ENCODE measurements at places on chromosomes 1 and 21.

DNA sequence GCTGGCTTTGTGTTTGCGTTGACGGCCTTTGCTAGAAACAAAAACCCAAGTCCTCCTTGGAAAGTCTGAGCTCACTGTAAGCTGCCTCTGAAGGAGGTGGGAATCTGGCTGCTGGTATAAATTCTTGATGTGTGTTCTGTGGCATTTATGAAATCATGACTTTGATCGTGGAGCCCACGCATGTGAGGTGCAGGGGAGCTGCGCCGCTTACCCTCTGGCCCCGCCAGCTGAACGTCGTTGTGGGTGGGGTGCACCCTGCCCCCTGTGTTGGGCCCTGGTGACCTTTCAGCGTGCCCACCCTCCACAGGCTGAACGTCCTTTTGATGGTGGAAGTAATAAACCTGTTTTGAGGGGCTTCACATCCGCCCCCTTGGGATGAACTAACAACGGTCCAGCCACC lies 21.2 kb upstream of the DIP2A start:
- no peak for DNase-seq

GRCh38 chr1:54815086-54815876 lies 14.2 kb upstream of the TTC22 start:
- DNase-seq = no peak

GRCh38 chr1:61142726-61143500 lies 60.6 kb downstream of the NFIA start:
- no peak for DNase-seq

- no peak for DNase-seq
These were observed 135.1 kb downstream of the ADAMTS1 start for GRCh38 chr21:26710155-26710554.

GRCh38 chr1:193846876-193847604 lies 660.6 kb upstream of the B3GALT2 start:
- DNase-seq = no peak

DNA sequence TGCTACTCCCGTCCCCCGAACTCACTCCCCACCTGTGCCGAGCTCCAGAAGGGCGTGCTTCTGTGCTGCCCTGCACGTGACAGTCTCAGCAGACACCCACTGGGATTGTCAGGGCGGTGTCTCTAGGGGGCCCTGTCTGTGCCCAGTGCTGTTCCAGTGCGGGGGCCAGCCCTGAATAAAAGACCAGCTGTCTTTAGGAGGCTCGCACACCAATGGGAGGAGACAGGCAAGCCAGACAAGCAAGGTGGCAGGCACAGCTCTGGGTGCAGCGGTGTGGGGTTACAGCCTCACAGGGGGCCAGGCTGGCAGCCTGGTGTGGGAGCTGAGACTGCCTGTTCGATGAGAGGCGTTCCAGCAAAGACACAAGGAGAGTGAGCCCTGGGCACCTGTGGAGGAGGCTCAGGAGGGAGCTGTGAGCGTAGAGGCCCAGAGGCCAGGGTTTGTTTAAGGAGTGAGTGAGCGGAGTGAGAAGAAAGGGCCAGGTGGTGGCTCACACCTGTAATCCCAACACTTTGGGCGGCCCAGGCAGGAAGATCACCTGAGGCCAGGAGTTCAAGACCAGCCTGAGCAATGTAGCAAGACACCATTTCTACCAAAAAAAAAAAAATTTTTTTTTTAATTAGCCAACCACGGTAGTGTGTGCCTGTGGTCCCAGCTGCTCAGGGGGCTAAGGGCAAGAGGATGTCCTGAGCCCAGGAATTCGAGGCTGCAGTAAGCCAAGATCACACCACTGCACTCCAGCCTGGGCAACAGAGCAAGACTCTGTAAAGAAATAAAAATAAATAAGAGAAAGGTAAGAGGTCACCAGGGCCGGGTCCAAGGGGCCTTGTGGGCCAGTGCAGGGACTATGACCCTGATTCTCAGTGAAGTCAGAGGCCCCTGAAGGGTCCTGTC lies 48.2 kb upstream of the ARHGEF16 start:
- no peak for DNase-seq

- DNase-seq = no peak
These were observed 296.3 kb downstream of the SMYD3 start for GRCh38 chr1:246210756-246211155.

GRCh38 chr21:37530901-37531351 lies 164.4 kb downstream of the DYRK1A start:
- DNase-seq = no peak
